ENCODE measurements at places on chromosomes 5 and 9.
A peak's percentile ranks its signal among the peaks of the same experiment; 100 is the strongest.

DNA sequence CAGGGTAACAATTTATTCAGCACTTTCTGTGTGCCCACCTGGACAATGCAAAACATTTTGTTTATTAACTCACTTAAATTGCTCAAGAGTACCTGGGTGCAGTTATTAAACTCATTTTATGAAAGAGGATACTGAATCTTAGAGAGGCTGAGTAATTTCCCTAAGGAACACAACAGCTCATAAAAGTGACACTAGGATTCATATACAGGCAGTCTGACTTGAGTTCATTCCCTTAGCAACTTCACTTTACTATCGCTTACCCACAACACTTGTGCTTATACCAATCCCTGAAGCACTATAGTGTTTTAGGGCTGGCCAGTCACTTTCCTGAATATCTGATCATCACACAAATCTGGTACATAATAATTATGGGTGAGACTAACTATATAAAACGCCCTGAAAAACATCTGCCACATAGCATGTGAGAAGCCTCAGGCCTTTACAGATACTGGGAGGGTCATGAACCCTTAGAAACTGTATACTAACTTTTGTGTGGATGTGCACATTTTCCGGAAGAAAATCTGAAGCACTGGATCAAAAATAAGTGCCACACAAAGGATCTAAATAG is 11.3 kb downstream of the TRPM6 start:
- DNase-seq, result no peak

- DNase-seq, result no peak
These were observed 64.3 kb downstream of the FEM1C start for GRCh38 chr5:115480271-115480670.

- DNase-seq, result no peak
These were observed 88.9 kb upstream of the PRR16 start for GRCh38 chr5:120375248-120375647.

DNA sequence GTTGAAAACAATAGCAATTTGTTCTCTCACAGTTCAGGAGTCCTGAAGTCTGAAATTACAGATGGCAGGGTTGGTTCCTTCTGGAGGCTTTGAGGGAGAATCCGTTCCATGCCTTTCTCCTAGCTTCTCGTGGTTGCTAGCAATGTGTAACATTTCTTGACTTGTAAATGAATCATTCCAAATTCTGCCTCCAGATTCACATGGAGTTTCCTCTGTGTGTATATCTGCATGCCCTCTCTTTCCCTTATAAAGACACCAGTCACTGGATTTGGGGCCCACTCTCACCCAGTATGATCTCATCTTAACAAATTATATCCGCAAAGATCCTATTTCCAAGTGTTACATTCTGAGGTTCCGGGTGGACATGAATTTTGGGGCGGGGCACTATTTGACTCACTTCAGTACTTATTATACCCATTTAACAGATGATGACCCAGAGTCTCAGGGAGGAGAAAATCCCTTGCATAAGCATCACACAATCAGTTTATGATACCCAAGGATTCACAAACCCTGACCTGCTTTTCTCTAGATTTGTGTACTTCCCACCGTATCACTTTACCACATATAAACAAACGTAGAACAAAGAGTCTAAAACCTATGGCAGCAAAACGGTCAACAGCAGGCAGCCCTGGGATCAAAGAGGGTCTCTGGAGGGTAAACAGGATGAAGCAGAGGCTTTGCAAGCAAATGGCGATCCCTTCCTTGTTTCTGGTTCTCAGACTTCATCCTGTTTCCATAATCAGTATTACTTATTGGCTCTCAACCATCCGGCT is 93.7 kb downstream of the C9orf152 start:
- DNase-seq, result peak; percentile 63

DNA sequence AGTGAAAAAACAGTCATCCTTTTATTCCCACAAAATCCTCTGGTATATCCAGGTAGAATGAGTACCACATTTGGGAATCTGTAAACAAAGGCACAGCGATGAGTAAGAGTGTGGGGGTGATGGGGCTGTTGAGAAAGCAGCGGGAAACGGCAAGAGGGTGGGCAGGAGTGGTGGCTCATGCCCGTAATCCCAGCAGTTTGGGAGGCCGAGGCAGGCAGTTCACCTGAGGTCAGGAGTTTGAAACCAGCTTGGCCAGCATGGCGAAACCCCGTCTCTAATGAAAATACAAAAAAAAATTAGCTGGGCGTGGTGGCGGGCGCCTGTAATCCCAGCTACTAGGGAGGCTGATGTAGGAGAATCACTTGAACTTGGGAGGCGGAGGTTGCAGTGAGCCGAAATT is 43.1 kb downstream of the KLF4 start:
- no peak for DNase-seq

DNA sequence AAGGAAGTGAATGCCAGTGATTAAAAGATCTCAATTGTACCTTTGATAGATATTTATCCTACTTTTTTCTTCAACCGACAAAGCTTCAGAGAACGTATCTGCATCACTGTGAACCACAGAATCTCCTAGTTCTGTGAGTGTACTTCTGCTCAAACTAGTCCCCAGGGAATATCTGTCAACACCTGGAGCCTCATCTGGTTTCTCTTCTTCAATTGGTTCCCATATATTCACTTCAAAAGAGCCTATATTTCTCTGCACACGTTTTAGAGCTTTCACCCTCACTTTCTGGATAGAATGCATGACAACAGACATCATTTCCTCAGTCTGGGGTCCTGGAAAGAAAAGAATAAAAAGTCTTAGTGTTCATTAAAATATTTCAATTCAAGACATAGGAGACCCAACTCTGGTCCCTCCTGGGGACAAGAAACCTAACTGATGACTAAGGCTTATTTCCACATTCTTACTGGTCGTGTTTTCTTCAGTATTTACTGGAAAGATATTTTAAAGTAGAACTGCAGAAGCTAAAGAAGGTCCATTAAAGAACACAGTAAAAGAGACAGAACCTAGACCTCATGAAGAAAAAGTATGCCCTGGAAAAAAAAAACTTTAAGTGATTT is 64.3 kb downstream of the CPLANE1 start:
- peak; percentile 17 for DNase-seq

DNA sequence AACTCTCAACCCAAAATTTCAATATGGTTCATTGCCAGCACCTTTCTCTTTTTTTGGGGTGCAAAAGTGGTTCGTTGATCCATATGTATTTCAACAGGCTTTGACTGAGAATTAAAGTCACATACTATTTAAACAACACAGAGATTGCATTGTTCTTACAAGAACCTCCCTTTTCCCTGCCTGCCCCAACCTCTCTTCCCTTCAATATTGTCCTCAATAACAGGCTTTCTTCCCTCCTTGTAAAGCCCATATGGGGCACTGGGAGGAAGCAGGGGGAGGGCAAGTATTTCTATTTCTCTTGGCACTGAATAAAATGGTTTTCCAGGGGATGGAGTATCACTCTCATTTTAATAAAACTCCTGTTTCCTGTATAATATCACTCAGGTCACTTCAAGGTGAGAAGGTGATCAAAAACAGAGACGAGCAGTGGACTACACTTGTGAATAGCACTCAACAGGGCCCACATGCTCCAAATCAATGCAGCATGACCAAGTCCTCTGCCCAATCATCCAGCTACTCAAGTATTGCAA is 65.1 kb downstream of the EFNA5 start:
- DNase-seq, result no peak

GRCh38 chr5:143800715-143801114 is 11.2 kb upstream of the HMHB1 start:
- no peak for DNase-seq

DNA sequence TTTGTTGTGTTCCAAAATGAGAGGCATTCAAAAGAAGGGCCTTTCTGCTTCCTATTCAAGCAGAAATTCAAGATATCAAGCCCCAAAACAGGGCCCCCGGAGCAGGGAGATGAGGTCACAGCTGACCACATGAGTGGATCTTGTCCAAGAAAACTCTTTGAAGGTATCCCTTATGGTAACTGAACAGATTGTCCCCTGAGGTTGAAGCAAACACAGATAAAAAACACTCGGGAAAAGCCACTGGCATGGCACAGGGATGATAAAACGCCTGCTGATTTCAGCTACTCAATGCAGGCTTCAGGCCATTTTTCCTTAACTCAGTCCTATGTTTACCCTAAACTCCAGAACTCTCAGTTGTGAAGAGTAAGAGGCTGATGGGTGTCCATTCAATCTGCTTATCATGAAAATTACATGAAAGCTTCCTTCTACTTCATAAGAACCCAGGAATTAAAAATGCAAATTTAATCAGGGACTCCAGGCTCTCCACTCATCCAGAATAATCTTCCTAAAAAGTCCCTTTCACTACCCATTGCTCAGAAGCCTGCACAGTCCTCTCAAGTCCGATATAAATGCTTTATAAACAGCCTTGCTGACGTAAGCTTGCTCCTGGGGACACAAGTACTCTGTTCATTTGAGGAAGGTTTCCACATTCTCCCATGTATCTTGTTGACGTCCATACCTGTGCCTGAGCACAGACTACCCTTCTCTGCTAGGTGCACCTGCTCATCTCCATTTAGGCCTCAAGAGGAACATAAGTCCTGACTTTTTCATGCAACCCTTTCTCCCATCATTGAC is 35.9 kb upstream of the SLC1A3 start:
- DNase-seq, result peak; percentile 46

Measured in fibroblast of skin of scalp (primary cell).